ENCODE measurements at places on chromosomes 3 and 15.

GRCh38 chr15:25790000-25790660 lies 73.0 kb downstream of the ATP10A start:
- DNase-seq = no peak

DNA sequence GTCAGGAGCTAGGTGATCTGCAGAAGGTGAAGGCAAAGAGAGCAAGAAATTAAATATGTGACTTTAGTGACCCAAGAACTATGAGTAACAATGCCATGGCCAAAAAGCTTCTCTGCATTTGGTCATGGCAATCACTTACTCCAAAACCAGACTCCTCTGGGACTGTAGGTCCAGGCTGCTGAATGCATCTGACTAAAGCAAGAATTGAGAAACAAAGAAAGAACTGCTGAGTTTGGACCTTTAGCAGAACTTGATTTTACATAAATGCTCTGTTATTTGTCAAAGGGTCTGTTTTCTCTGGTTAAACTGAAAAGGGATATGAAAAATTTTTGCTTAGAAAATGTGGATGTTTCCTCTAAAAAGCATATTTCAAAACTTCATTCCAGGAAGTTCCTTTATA lies 1102.2 kb downstream of the IGSF11 start:
- no peak for DNase-seq

- DNase-seq = no peak
These were observed 119.4 kb downstream of the NUP210 start for GRCh38 chr3:13300546-13301285.

DNA sequence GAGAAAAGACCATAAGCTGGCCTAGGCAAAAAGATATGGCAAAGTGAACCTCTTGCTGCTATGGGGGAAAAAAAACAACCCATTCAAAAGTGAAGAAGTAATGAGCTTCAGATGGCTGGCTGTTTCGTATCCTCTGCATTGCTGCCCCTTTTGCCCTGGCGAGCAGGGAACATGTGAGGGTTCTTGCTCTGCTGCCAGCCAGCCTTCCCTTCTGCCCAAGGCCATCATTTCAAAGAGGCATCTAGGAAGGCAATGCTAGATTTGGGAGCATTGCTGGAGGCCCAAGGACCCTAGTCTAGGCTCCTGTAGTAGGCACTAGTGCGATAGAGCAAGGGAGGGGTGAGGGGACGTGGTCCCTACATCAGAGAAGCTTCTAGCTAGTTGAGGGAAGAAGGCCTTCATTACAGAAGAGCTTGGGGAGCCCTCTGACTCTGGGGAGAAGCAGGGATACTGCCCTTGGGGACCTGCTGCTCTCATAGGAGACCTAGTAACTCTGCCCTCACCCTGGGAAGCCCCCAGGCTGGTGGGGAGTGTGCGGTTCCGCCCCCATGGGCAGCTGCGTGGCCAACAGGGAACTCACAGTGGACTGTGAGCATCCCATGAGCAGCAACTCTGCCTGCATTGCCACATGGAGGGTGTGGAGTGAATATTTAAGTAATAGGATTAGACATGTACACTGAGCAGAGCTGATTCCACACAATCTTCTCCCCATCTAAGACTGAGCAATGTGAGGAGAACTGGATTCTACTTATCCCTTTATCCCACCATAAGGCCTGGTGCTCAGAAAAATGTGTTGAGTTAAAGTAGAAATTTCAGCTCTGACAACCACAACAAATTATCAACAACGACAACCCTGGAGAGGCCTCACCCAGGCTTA lies 21.3 kb downstream of the ITGA11 start:
- DNase-seq = no peak

GRCh38 chr3:38558864-38559263 lies 62.7 kb downstream of the EXOG start:
- no peak for DNase-seq

DNA sequence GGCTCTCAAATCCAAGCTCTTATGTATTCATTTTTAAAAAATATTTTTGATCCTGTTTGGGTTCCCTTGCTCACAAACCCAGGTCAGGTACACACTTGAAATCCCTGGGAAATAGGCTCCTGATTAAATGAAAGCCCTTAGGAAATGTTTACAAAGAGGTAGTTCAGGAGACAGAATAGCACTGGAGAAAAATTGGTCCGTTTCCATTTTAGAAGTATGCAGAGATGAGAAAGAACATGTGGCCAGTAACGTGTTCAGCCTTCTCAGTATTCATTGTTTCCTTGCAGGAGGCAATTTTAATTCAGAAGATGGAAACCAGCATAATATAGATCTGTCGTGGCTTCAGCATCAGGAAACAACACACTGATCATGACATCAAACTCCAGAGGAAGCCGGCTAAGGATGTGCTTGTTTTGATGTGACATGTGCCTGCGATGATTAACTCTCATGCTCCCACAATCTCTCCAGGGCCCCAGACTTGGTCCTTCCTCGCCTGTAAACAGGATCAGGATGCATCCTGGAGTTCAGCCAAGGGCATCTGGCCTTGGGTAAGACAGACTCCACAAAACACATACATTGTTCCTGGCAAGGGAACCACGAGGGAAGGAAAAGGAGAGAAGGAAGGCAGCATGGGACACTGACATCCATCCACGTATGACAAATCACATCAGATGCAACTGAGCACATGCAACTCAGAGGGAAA lies 350.5 kb upstream of the THBS1 start:
- no peak for DNase-seq

DNA sequence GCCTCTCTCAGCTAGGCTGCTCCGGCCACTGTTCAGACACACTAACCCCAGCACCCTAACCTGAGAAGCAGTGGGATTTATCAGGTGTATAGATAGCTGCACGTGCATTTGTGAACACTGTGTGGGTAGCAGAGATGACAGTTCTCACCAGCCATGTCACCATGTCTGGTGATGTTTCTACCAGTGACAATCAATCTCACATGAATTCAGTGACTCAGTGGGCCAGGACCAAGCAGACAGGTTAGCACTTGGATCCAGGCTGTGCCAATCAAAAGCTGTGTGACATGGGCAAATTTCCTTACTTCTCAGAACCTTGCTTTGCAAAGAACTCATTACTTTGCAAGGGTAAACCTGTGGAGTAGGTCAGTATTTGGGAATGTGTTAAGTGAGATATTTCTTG lies 65.3 kb upstream of the GATM start:
- no peak for DNase-seq

GRCh38 chr3:58693940-58694850 lies 27.6 kb upstream of the FAM3D start:
- no peak for DNase-seq

GRCh38 chr3:60185161-60185560 lies 1066.1 kb downstream of the FHIT start:
- no peak for DNase-seq

- DNase-seq = no peak
These were observed 417.4 kb upstream of the NAALADL2 start for GRCh38 chr3:174441588-174442301.

- no peak for DNase-seq
These were observed 47.8 kb upstream of the IQSEC1 start for GRCh38 chr3:13120928-13121552.

DNA sequence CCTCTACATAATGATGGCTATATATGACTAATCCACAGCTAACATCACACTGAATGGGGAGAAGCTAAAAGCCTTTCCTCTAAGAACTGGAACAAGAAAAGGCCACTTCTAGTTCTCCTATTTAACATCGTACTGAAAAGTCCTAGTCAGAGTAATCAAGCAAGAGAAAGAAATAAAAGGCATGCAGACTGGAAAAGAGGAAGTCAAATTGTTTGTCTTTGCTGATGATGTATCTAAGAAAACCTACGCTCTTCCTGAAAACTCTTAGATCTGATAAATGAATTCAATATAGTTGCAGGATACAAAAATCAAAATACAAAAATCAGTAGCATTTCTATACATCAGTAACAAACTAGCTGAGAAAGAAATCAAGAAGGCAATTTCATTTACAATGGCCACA lies 116.9 kb downstream of the TP63 start:
- DNase-seq = no peak

- no peak for DNase-seq
These were observed 564 bp upstream of the PIGZ start for GRCh38 chr3:196969134-196969659.

GRCh38 chr3:50430950-50431435 lies 71.7 kb upstream of the TMEM115 start:
- no peak for DNase-seq

GRCh38 chr3:98095882-98096281 lies 8.9 kb downstream of the OR5AC2 start:
- DNase-seq = no peak

GRCh38 chr3:83011481-83011880 lies 1250.0 kb upstream of the GBE1 start:
- DNase-seq = no peak

- no peak for DNase-seq
These were observed 30.3 kb upstream of the SKOR1 start for GRCh38 chr15:67794832-67795574.

DNA sequence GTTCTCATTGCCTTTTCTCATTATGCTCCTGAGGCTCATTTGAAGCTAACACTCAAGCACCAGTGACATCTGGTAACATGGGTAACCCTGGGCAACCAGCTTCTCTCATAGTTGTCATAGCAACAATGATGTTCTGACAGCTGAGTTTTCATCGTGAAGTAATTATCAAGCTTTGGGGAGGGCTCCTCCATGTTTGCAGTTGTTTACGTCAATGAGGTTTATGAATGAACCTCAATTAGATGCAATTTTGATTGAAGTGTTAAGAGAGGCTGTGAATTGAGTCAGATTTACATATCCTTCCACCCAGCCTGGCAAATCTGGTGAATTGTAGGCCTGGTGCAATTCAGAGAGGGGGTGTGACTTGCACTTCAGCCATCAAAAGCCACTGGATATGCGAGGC lies 119.3 kb upstream of the CHD2 start:
- no peak for DNase-seq

DNA sequence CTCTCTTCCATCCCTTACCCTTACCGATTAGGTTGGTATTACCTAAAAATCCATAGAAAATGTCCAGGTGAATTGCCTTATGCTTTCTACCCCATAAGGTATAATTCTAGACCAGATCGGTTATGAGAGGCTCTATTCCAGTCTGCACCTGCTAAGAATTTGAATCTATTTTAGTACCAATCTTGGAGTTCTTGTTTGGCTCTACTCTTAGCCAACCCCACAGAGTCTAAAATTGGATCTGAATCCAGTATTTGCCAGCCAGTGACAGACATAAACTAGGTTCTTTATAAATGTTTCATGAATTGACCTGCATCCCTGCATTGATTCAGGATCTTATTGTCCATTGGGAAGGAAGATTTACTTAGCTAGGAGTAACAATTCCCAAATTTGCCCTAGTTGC lies 6.5 kb downstream of the KLHL24 start:
- DNase-seq = no peak

GRCh38 chr3:71859123-71859519 lies 74.2 kb upstream of the PROK2 start:
- DNase-seq = no peak

GRCh38 chr3:107013641-107014040 lies 363.6 kb upstream of the CCDC54 start:
- DNase-seq = no peak

DNA sequence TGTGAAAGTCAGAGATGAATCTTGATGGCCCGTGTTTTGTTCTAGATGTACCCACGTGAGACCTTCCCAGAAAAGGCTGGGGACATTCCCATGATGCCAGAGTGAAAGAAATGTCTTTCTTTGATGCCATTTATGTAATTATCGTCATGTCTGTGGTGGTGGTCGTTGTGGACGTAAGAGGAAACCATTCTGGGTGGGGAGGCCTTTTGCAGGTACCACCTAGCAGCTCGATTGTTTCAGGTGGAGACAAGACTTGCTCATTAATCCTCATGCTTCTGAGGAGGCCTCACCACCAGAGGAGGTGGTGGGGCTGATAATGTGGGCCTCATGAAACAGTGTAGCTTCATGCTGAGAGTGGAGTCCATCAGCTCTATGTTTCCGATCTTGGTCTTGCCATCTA lies 58.1 kb upstream of the USP3 start:
- no peak for DNase-seq

GRCh38 chr15:53328341-53328740 lies 431.1 kb downstream of the WDR72 start:
- DNase-seq = no peak

GRCh38 chr15:80536231-80536630 lies 132.0 kb downstream of the ARNT2 start:
- DNase-seq = peak; percentile 4

DNA sequence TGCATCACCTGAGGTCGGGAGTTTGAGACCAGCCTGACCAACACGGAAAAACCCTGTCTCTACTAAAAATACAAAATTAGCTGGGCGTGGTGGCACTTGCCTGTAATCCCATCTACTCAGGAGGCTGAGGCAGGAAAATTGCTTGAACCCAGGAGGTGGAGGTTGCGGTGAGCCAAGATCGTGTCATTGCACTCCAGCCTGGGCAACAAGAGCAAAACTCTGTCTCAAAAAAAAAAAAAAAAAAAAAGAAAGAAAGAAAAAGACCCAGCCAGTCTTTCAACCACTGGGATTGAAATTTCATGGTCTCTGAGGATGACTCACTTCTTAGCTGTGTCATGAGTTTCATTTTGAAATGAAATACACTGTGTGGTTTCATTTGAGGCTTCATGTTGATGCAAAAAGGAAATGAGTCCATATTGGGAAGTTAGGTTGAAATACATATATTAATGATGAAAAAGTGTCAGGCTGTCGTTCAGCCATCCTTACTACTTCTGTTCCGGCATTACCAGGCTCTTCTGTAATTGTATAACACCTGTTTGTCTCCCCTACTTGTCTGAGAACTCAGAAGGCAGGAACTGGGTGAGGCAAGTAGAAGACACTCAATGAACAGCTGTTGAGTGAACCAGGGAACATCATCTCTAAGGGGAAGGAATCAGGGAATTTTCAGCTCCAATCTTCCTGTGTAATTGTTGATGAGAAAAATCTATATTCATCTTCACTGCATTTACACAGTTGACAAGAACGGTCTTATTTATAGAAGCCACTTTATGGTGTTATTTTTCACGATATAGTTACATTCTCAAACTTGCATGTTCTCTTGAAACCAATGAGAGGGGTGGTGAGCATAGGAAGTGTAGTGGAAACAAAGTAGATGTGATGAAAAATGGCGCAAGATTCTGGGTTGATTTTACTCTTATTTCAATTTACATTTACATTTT lies 87.4 kb downstream of the NFKBIZ start:
- DNase-seq = no peak

GRCh38 chr3:119662604-119663373 lies 2.4 kb upstream of the POPDC2 start:
- DNase-seq = no peak

GRCh38 chr3:113968986-113969385 lies 21.2 kb downstream of the ZDHHC23 start:
- DNase-seq = no peak

Measured in DMS79 (cell line).